ENCODE measurements at places on chromosomes 16 and 17.

DNA sequence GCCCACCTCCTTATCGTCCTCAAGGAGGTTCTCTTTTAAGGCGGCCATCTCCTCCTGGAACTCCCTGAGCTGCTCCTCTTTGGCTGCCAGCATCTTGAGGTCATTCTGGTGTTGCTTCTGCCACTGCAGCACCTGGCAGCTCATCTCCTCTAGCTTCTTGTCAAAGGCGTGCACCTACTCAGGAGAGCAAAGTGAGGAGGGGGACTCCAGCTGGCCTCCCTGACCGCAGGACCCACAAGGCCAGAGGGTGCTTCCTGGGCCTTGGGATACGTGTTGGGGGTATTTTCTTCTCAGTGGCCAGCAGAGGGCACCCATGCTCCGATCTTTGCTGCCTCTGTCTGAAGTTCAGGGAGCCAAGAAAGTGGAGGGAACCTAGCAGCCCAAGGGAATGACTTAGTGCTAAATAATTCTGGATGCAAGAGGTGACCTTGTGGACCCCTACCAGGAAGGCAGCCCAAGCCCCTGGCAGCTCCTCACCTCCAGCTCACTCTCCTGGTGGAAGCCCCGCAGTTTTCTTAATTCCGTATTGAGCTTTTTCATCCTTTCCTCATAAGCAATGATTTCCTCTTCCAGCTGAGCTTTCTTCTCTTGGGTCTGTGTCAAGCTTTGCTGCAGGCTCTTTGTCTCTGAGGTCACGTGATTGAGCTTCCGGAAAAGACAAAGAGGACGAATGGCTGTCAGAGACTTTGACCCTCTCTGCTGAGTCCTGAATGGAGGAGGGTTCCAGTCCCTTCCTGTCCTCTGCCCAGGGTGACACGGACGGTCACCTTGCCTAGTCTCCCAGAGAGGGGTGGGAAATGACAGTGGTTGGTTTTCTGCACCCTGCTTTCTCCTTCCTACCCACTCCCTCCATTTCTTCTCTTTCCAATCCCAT lies 31.4 kb downstream of the DHX38 start:
- DNase-seq = peak; percentile 23

DNA sequence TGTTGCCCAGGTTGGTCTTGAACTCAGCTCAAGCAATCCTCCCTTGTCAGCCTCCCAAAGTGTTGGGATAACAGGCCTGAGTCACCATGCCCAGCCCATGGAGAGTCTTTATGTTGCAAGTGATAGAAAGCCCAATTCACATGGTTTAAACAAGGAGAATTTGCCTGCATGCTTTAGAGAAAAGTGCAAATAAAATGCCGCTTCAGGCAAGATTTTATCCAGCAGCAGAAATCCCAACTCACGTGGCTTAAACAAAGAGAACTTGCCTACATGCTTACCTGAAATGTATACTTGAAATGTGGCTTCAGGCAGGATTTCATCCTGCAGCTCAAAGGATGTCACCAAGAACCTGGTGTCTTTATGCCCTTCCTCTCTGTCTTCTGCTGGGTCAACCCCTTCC lies 28.8 kb upstream of the XYLT2 start:
- no peak for DNase-seq

- DNase-seq = no peak
These were observed 45.8 kb downstream of the TEX2 start for GRCh38 chr17:64217249-64217691.

- DNase-seq = no peak
These were observed 4.3 kb downstream of the KLHL36 start for GRCh38 chr16:84652566-84652965.

DNA sequence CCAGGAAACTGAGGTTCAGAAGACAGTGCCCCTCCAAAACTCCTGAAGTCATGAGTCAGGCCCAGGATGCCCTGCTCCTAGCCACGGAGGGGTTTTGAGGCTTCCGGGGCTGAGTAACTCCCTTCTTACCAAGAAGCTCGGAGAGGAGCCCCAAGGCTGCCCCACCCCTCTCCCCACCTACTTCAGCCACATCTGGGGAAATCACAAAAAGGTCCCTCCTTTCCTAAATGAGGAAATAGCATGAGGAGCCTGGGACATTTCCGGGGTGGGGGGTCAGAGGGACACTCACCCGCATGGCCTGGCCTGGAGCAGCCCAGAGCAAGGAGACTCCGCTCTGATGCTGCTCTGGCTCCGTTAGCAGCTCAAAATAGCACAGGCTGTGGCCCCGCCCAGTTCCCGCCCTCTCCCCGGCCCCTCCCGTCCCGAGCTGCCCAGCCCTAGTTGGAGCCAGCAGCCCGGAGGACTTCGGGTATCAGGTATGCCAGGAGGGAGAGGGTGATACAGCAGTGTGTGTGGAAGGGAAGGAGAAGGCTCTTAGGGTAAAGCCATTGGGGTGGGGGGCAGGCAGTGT lies 40.1 kb downstream of the MYO18A start:
- DNase-seq = no peak

- no peak for DNase-seq
These were observed at the start of gene TOM1L1 for GRCh38 chr17:54900457-54901229. TOM1L1 (plus strand) TSS chr17:54900852; CDS start chr17:54900866, 14 bp downstream.

GRCh38 chr17:72616447-72616846 lies 476.0 kb downstream of the SLC39A11 start:
- DNase-seq = no peak

GRCh38 chr17:8190506-8190905 lies 526 bp upstream of the BORCS6 start:
- DNase-seq = no peak

DNA sequence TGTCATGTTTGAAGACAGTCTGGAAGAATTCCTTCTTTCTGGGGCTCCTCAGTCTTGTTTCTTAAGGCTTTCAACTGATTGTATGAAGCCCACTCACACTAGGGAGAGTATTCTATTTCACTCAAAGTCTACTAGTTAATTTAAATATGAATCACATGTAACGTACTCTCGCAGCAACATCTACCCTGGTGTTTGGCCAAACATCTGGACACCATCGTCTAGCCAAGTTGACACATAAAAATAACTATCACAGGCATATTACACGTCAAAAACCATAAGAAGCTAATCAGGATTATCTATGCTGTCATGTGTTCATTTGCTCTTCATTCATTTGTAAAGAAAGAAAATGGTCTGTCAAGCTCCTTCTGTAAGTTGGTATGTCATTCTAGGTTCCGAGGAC lies 787.4 kb downstream of the KCNJ2 start:
- no peak for DNase-seq

DNA sequence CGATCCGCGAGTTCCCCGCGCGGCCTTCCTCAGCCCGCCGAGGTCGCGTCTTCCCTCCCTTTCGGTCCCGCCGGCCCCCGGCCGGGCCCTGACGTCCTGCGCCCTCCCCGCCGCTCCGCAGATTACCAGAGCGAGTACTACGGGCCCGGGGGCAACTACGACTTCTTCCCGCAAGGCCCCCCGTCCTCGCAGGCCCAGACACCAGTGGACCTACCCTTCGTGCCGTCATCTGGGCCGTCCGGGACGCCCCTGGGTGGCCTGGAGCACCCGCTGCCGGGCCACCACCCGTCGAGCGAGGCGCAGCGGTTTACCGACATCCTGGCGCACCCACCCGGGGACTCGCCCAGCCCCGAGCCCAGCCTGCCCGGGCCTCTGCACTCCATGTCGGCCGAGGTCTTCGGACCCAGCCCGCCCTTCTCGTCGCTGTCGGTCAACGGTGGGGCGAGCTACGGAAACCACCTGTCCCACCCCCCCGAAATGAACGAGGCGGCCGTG lies 5.4 kb downstream of the LHX1 start:
- DNase-seq = no peak

GRCh38 chr16:50519001-50519400 lies 29.2 kb upstream of the NKD1 start:
- DNase-seq = no peak

DNA sequence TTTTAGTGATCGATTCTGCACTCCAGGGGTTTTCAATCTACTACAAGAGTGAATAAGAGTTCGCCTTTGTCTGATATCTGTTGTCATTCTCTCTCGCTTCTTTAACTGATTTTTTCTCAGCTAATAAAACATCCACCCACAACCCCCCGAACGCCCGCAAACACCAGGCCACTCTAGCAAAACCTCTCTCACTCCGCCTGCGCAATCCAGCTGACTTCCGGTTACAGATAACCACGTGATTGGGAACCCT lies 338 bp upstream of the RPL19 start:
- peak; percentile 84 for DNase-seq

GRCh38 chr17:37239690-37240334 lies 136.0 kb upstream of the C17orf78 start:
- DNase-seq = no peak

- no peak for DNase-seq
These were observed 8.5 kb upstream of the KPNB1 start for GRCh38 chr17:47641202-47641601.

GRCh38 chr16:75854152-75854551 lies 127.9 kb upstream of the CPHXL start:
- no peak for DNase-seq

GRCh38 chr17:82496529-82497434 lies 22.8 kb upstream of the FOXK2 start:
- DNase-seq = peak; percentile 58

GRCh38 chr17:56125830-56126819 lies 27.1 kb upstream of the ANKFN1 start:
- no peak for DNase-seq

- DNase-seq = no peak
These were observed 27.4 kb downstream of the KIAA0513 start for GRCh38 chr16:85054948-85055492.

- DNase-seq = peak; percentile 31
These were observed 86.7 kb downstream of the MRC2 start for GRCh38 chr17:62714016-62714777.

- no peak for DNase-seq
These were observed 330.2 kb downstream of the C16orf95 start for GRCh38 chr16:86986809-86987487.

GRCh38 chr17:6474906-6475305 lies 30.7 kb downstream of the PIMREG start:
- no peak for DNase-seq
